ENCODE measurements at places on chromosomes 6 and 20.

DNA sequence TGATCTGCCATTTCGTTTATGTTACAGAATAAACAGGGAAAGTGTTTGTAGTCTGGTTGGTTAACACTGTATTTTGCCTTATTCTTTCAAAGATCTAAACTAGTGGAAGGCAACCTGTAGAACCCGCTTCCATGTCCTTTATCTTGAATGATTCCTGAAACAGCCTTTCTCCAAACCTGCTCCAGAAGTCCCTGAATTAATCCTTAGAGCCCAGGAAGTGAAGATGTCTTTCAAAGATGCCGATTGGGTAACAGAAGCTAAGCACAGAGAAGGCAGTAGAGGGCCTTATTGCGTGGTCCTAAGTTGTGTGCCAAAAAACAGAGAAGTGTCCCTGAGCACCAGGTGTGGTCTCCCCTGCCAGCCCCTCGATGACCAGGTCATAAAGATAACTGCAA, 19.2 kb upstream of the ZSCAN16 start:
- peak; percentile 13 for DNase-seq

DNA sequence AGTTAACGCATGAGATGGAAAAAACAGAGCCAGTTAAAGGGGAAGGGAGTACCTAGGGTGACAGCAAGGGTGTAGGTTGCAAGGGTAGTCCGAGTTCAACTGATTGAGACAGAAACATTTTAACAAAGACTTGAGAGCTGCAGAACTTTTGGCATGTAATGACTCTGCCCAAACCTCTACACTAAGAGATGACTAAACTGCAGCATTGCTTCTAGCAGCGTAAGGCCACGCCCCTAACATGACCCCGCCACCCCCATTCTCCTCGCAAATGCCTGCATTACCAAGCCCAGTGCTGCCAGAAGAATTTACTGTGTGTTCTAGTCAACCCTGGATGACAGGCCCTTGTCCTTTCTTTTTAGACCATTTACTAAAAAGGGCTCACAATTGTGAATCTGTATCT, 6.3 kb upstream of the HINT3 start:
- peak; percentile 84 for DNase-seq

DNA sequence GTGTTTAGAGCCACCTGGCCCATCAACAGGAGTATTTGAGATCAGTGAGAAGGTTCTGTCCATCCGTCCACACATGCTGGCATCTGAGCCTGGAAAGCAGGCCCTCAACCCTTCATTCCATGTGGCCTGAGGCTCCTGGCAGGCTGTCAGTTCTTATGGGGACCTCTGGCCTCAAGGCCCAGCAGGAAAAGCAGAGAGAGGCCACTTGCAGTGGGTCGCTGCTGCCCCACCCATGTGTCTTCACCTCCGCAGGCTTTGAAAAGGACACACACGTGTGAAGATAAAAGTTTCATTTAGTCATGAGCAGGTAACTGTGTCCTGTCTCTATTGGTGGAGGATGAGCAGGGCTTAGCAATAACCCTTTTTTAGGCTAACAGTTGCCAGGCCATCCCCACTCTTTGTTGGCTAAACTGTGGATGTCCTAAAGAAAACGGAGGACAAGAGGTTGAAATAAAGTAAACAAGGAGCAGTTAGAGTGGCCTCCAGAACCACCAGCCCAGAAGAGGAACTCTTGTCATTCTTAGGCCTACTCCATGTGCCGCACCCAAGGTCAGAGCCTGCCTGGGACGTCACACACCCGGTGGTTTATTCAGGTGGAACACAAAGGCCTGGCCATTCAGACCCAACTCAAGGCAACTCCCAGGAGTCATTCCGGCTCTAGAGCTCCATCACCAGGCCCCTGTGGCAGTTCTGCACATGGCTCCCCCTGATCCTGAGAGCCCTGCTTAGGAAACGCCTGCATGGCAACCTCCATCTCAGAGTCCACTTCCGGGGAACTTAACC, 143.4 kb upstream of the CST7 start:
- DNase-seq = no peak

- DNase-seq = no peak
Measured at GRCh38 chr6:7087066-7087465, 20.7 kb upstream of the RREB1 start.

DNA sequence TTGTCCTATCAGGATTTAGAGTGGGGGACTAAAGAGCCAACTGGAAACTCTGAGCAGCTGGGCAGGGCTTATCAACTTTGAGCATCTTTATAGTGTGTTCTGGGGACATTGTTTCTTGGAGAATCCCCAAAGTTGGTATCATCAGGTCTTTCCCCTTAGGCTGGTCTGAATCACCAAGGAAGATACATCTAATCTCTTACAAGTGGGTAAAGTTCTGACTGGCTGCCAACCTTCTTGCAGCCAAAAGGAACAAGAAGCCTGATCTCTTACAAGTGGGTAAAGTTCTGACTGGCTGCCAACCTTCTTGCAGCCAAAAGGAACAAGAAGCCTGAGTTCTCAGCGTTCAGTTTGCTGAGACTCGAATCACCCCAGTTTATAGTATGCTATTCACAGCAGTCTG, 1.6 kb upstream of the MED23 start:
- no peak for DNase-seq

- DNase-seq = no peak
Measured at GRCh38 chr6:23790756-23791155, 335.3 kb upstream of the NRSN1 start.

- no peak for DNase-seq
Measured at GRCh38 chr6:81731814-81732213, 20.7 kb downstream of the TENT5A start.

DNA sequence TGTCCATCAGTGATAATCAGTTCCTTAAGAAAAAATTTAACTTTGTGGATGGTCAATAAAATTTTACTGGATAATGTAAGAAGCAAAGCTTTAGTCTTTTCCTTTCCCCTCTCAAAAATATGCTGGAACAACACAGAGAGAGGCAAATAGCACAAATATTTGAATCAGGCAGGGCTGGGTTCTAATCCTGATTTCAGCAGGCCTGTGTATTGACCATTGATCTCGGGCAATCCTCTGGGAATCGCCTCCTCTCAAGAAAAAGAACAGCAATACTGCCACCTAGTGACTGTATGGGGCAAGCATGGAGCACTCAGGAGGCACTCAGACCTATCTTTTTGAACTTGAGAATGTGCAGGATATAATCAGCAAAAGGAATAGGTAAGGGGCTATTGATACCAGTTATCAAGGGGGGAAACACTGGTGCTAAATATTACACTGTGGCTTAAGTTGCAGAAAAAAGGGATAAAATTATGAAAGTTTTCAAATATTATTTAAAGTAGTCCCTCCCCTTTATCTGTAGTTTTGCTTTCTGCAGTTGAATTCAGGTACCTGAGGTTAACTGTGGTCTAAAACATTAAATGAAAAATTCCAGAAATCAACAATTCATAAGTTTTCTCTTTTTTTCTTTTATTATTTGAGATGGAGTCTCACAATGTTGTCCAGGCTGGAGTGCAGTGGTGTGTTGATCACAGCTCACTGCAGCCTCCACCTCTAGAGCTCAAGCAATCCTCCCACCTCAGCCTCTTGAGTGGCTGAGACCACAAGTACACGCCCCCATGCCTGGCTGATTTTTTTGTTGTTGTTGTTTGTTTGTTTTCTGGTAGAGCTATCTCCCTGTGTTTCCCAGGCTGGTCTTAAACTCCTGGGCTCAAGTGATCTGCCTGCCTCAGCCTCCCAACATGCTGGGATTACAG, 91.8 kb upstream of the NHSL1 start:
- peak; percentile 68 for DNase-seq

DNA sequence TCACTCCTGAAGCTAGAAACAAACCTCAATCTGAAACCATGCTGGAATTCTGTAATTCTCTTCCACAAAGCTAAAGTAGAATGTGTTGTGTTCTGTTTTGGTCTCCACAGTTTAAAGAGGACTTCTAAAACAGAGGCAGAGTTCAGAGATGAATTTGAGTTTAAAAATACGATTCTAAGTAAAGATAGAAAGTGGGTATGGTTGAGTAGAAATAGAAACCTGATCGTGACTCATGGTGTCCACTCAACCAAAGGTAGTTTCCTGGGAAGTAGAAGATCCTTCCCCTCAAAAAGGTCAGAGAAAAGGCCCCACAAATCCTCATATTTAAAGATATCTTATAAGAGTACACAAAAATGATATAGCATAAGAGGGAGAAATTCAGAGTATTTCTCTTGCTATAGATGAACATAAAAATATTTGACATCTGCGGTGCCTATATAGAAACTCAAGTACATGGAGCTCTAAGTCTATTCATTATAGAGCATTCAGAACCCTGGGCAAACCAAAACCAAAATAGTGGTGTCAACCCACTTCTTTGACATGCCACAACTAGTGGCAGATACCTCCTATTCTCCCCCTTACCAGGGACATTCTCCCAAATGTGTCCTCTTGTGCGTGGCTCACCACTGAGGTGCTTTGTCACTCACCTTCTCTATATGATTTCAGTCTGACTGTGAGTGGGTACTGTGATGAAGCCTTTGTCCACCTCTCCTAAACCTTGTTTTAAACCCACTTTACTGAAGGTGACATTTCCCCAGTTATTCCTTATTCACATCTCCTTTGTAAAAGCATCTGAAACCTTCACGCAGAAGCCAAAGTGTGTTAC, 84.5 kb downstream of the PLCB1 start:
- DNase-seq = no peak

GRCh38 chr6:104087765-104088164, 772.0 kb downstream of the HACE1 start:
- no peak for DNase-seq

- DNase-seq = peak; percentile 40
Measured at GRCh38 chr6:34922177-34922663, 33.2 kb downstream of the ANKS1A start.

- peak; percentile 93 for DNase-seq
Measured at GRCh38 chr20:14337400-14338171, at the start of gene FLRT3. TSS of gene FLRT3 (minus strand) at chr20:14337612. CDS start at chr20:14327506, 10,106 bp downstream.

DNA sequence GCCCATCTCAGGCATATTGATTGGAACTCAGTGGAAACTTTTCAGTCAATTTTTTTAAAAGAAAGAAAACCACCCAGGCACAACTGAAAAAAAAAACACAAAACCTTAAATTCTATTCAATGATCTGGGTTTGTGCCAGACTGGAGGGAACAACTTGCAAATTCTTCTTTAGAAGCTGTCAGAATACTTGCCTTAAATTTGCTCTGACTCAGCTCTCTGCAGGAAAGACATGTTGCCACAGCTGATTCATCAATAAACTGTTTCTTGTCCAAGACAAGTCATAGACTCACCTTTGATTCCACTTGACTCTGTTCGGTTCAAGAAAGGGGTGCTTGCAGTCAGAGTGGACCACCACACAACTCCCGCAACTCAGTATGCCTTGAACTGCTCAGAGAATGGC, 117.8 kb upstream of the F13A1 start:
- DNase-seq = peak; percentile 26

DNA sequence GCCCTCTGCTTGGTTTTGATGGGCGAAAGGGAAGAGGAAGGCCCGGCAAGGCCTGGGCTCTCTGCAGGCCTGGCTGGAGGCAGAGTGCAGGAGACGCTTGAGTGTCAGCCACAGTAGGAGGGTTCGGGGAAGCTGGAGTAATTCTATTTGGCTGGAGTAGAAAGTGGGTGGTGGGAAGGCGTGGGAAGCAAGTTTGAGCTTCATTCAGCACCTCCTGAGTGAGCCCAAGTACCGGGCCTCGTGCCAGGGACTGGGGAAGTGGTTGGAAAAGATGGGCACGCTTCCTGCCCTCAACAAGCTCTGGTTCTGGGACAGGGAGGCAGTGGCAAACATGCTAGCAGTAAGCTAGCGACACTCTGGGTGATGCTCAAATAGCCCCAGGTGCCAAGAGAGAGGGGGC, 72.5 kb downstream of the DLGAP4 start:
- no peak for DNase-seq

DNA sequence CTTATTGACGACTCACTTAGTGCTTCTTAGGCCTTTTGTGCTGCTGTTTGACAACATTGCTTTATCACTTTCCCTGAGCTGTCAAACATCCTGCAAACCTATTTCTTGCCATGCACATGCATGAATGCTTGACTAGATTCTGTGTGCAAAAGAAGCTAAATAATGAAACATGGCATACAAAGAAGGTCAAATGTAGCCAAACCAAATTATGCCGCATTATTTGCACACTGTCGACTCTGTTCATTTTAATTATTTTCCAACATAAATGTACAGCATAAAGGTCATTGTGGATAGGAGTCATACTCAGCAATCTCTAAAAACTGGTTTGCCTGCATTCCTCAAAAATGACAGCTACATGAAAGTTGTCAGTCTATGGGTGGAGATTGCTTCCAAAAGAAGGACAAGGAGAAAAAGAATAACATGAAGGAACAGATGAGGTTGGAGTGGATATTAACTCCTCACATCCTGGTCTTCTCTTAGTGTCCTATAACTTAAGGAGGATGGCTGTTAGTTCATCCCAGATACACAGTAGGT, 123.1 kb upstream of the STXBP5 start:
- DNase-seq = peak; percentile 77

GRCh38 chr6:151054306-151054705, 185.5 kb upstream of the AKAP12 start:
- no peak for DNase-seq

DNA sequence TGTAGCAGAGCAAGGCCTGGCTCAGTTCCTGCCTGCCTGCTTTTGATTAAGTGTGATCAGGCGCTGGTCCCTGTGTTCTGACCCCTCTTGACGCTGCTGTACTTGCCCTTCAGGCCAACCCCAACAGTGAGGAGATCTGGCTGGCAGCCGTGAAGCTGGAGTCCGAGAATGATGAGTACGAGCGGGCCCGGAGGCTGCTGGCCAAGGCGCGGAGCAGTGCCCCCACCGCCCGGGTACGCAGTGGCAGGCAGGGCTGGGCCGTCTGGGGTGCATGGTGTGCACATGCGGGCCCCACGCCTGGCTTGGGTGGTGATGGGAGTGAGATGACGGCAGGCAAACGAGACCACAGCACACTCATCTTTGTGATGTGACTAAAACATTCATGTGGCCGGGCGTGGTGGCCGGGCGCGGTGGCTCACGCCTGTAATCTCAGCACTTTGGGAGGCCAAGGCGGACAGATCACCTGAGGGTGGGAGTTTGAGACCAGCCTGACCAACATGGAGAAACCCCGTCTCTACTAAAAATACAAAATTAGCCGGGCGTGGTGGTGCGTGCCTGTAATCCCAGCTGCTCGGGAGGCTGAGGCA, 10.1 kb upstream of the C20orf204 start:
- no peak for DNase-seq

DNA sequence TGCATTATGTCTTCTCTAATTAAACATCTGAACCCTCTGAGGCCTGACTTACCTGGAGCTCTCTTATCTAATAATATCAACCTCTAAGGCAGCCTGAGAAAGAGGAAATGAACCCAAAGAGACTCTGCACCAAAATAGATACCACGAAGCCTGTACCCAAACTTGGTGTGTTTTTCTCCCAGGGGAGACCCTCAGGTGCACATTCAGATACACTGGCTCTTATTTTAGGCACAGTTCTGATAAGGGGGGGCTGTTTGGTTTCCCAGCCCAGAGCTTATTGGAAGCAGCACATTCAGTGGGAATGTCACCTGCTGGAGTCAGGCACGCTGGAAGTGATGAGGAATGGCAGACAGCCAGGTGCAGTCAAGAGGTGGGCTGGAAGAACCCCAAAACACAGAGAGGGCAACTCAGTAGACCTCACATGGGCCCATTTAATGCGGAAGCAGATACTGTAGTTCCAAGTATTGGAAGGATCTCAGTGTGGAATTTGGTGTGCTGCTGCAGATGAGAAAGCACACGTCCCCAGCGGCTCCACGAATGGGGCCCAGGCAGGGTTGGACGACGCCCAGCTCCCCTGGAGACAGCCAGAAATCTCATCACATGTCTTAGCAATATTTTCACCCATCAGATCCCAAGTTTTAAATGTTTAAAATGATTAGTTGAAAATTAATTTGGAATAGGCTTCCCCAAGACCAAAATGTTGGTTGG, 9.7 kb upstream of the CCR6 start:
- DNase-seq = no peak

All from RWPE1 (cell line).